ENCODE measurements at places on chromosomes 16 and 17.

- peak; percentile 15 for DNase-seq
Measured at GRCh38 chr16:54341892-54342776, 55.5 kb upstream of the IRX3 start.

DNA sequence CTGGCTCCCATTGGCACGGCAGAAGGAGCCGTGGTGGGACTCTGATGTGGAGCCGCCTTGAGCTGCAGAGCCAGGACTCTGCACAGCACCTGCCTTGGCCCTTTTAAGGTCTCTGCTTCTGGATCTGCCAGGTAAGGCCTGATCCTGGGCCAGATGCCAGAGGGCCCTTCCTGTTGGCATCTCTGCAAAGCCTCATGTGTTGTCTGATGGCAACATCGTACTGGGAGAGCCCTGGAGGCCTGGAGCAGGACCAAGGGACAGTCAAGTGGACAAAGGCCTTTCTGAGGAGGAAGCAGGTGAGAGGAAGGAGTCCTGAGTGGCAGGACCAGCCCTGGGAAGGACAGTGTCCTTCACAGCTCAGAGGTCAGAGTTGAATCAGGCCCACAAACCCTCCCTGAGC lies 26.1 kb downstream of the SOCS1 start:
- no peak for DNase-seq

DNA sequence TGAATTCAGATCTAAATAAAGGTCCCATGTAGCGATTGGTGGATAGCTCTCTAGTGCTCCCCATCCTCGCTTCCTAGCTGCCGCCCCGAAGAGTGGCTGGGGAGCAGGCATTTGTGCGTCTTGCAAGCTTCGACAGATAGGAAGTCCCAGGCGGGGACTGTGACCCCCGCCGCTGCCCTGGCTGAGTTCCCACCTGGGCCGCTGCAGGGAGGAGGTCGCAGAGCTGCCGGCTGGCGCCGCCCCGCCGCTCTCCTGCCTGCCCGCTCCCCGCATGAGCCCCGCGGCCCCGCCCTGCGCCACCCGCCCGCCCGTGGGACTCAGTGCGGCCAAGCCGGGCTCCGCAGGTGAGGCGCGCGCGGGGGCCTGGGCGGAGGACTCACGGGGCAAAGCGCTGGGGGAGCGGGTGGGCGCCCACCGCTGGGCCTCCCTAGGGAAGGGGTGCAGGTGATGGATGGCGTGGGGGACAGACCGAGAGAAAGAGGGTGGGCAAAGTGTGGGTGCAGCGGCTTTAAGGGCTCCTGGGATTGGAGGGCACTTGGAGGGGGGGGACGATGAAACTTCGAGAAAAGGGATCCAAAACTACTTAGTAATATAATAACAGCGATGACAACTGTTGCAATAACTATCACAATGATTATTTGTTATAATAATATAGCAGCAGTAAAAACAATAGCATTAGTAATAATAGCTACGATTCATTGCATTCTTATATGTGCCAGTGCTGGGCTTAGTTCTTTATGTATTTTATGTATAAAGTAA lies at the start of gene OTOA:
TSS of gene OTOA (plus strand) at position 80 of the 759 bp plus-strand sequence. CDS start 14,547 bp downstream, outside the sequence.
- DNase-seq = no peak

DNA sequence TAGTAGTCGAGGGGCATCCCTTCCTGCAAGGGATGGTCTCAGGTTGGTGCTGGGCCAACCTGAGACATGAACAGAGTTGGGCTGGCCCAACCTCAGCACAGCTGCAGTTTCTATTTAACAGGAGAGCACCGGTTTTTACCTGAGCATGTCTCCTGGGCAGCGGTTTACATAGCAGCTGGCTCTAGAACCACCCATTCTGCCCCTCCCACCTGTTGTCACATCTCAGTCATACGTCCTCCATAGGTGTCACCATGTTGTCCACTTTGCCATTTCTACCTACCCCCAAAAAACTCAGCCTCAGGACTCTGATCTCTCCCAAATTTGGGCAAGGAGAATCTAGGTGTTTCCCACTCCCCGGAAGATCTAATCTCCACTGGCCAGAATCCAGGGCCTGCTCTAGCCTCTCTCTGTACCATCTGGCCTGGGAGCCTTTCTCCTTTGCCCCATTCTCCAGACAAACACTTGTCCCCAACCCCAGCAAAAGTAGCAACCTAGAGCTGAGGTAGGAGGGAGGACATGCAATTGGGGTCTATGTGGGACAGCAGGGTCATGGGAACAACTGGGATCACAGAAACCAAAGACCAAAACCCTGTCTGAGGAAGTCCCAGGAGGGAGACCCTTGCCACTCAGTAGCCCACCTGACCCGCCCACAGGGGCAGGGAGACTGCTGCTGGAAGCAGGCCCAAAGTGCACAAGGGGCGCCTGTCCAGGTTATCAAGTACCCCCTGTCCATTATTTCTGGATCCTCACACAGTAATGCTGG lies 19.1 kb downstream of the ETV4 start:
- no peak for DNase-seq

GRCh38 chr16:68951991-68952877 lies 108.9 kb downstream of the TANGO6 start:
- peak; percentile 64 for DNase-seq

DNA sequence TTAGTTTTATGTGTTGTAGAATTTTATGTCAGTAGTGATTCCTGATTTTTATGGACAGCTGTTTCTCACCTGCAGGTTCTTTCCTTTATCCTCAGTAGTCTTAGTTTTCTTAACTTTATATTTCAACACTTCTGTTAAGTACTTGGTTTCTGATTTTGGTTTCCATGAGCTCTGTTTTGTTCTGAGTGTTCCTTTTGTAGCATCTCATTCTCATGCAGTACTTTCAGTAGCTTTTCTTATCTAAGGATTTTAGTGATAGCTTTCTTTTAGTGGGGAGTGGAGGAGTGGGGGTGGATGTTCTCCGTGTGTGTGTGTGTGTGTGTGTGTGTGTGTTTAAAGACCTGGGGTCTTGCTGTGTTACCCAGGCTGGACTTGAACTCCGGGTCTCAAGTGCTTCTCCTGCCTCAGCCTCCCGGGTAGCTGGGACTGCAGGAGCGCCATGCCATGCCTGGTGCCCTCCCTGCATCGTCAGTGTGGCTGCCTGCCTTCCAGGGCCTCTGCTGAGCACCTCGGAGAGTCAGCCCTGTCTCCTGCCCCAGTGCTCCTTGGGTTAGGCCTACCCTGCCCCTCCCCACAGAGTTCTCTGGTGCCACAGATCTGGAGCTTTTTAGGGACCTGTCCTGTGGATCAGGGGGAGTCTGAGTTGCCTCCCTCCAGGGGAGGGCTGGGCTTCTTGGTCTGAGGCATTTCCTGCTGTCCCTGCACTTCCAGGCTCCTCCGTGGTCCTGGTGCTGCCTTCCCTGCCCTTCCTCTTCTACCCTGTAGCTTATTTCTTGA lies 4.3 kb upstream of the ZNF750 start:
- no peak for DNase-seq

DNA sequence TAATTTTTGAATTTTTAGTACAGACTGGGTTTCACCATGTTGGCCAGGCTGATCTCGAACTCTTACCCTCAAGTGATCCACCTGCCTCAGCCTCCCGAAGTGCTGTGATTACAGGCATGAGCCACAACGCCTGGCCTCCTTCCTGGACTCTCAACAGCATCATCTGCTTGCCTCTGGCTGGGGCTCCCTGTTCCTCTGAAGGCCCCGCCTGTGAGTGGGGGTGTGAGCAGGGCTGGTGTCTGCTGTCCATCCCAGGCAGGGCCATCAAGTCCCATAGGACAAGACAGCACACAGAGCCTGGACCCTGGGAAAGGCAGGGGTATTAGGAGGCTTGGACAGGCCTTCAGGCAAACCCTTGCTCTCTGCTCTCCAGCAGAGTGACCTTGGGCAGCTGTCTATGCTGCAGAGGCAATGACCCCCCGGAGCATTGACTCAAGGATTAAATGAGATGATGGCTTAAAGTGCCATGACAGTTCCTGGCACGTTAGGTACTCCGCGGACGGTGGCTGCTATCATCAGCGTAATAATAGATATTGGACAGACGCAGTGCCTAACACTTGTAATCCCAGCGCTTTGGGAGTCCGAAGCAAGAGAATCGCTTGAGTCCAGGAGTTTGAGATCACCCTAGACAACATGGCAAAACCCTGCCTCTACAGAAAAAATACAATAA lies 19.2 kb downstream of the SCNN1B start:
- no peak for DNase-seq

- DNase-seq = peak; percentile 38
Measured at GRCh38 chr17:62724398-62725146, 83.5 kb downstream of the MARCHF10 start.

DNA sequence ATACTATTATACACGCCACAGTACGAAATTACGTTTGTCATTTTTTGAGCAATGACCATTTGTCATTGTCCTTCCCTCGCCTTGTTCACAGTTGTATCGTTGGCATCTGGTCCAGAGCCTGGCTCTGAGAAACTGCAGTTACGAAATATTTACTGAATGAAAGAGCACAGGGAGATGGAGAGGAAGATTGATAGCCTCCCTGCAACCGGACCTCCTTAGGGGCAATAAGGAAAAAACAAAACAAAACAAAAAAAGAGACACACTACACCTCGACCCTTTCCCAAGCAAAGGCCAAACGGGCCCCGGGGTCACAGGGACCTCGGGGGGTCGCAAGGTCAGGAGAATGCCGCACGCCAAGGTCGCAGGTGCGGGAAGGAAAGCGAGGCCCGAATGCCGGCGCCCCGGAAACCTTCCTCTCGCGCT lies 857 bp downstream of the GOT2 start:
- DNase-seq = no peak

DNA sequence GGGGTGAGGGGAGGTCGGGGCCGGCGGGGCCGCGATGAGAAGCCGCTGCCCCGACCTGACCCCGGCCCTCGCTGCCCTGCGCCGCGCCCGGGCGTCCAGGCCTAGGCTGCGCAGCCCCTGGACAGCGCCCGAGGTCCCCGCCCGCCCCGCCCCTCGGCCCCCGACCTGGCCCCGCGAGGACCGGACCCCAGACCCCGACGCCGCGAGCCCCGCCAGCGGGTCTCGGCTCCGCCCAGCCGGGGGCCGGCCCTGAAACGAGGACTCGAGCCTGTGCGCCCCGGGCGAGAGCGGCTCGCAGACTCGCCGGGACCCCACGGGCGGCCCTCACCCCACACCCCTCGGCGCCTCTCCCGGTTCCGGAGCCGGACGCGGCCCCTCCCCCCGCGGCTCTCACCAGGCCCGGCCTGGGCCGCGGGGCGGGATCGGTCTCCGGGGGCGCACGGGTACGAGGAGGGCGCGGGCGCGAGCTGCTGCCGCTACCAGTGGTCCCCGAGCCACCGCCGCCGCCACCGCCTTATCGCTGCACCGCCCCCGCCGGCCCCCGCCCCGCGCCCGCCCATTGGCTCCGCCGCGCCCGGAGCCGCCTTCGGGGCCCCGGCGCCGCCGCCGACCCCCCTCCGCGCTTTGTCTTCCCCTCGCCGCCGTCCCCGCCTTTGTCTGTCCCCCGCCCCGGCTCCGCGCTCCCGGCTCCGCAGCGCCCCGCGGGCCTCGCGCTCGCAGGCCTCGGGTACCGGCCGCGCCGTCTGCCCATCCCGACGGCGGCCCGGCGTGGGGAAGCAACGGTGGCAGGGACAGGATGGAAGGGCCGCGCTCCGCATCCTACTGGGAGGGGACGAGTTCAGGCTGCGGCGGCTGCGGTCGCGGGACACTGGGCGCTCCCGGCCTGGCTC lies at the start of gene LIMD2:
TSS of gene LIMD2 (minus strand) at position 488 of the 890 bp plus-strand sequence. CDS start 827 bp downstream, outside the sequence.
- peak; percentile 72 for DNase-seq

DNA sequence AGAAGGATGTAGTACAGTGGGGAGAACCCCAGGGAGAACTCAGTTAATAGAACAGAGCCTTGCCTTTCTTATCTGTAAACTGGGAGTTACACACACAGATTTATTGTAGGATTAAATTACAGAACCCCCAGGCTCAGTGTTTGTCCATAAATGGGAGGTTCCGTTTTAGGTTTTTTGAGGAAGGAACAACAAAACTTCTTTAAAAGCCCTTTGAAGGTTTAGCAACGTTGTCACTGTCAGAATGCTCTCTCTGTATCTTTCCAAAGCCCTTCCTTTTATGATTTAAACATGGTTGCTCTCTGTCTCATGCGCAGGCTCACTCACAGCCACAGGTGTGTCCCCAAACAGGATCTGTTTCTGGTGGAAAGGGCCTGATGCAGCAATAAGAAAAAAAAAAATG lies 9.4 kb upstream of the GNA13 start:
- DNase-seq = no peak

DNA sequence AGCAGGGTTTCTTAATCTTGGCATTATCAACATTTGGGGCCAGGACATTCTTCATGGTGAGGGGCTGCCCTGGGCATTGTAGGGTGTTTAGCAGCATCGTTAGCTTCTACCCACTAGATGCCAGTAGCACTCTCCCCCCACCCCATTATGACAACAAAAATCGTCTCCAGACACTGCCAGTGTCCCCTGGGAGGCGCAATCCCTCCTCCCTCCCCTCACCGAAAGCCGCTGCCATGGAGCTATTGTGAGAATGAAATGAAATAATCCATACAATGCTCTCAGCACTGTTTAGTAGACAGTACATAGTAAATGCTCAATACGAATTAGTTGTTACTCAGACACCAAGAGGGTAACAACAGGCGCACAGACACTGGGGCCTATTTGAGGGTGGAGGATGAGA lies 502.9 kb downstream of the NPIPA7 start:
- DNase-seq = no peak

GRCh38 chr17:27241346-27241946 lies 52.5 kb upstream of the WSB1 start:
- peak; percentile 30 for DNase-seq

GRCh38 chr16:53576210-53576609 lies 73.2 kb upstream of the AKTIP start:
- no peak for DNase-seq

- DNase-seq = peak; percentile 81
Measured at GRCh38 chr16:11257131-11257938, 1.3 kb upstream of the SOCS1 start.

- DNase-seq = peak; percentile 94
Measured at GRCh38 chr16:8878523-8878911, 3.6 kb upstream of the LITAFD start.

DNA sequence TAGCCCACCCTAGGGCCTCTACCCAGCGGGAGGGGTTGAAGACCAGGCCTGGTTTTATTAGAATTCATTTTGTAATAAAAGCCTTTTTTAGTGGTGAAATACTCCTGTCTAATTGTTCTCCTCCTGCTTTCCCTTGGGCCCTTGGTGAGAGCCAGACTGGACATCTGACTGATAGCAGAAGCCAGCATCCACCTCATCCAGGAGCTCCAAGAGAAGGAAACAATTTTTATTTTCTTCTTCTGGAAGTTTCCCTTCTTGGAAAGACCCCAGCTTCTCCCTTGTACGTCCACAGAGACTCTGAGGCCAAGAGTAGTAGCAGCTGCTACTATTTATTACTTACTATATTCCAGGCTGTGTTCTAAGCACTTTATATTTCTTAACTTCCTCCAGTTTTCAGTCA lies 4.0 kb upstream of the PHKG2 start:
- no peak for DNase-seq

GRCh38 chr17:18021372-18021771 lies 17.6 kb downstream of the ATPAF2 start:
- DNase-seq = no peak

GRCh38 chr16:84055801-84056634 lies 13.4 kb upstream of the SLC38A8 start:
- no peak for DNase-seq

- DNase-seq = peak; percentile 56
Measured at GRCh38 chr17:65593855-65594845, 32.7 kb upstream of the AXIN2 start.
